Left lung (tissue), 14 donors: ENCODE measurements at places on chromosomes 2 and 18. TPM values are rescaled to one million over a fixed set of nuclear protein-coding genes. Genes with fewer than 3 reads are reported as not detected.

DNA sequence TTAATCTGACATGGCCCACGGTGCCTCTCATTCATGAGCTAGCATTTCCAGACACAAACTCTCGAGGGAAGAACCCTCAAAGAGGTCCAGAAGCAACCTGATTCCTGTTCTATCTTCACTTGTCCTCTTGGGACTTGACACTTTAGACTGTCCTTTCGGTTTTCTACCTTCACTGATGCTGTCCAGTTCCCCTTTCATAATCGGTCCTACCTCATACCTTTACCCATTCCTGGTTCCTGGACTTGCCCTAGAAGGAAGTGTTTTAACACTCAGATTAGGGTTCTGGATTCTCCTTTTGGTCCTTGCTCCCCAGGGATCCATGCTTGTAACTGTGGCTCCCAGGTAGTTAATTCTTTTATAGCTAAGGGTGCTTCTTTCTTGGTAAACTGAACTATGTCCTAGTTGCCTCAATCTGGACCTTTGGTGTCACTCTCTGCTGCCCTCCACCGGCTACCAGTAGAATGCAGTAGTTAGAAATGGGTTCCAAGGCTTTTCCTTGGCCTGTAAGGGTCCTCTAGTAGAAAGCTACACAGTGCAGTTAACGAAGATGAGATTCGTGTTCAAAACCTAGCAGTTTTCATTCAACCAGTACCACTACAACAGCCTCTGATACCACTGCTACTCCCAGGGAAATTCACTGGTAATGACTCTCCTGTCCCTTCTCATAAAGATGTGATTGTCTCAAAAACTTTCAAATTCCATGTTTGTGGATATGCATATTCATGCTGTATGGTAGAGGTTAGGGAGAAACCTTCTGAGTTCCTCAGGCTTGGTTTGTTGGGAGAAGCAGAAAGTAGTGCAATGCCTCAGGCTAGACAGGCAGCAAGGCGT, 178.1 kb upstream of the CYP26B1 start:
- H3K4me1 ChIP-seq: no peaks in the 10 kb centered on the region
- no peaks in the 10 kb centered on the region for H3K27me3 ChIP-seq
- no peak for DNase-seq
- no peak overlapping the region for H3K4me3 ChIP-seq

- H3K4me1 ChIP-seq: no peaks in the 10 kb centered on the region
- no peaks in the 10 kb centered on the region for H3K27me3 ChIP-seq
- H3K36me3 ChIP-seq: no peaks in the 10 kb centered on the region
- no peak overlapping the region for H3K4me3 ChIP-seq
- no peak overlapping the region for H3K27ac ChIP-seq
Measured at GRCh38 chr2:201275069-201275468, 14.7 kb downstream of the CASP8 start.

DNA sequence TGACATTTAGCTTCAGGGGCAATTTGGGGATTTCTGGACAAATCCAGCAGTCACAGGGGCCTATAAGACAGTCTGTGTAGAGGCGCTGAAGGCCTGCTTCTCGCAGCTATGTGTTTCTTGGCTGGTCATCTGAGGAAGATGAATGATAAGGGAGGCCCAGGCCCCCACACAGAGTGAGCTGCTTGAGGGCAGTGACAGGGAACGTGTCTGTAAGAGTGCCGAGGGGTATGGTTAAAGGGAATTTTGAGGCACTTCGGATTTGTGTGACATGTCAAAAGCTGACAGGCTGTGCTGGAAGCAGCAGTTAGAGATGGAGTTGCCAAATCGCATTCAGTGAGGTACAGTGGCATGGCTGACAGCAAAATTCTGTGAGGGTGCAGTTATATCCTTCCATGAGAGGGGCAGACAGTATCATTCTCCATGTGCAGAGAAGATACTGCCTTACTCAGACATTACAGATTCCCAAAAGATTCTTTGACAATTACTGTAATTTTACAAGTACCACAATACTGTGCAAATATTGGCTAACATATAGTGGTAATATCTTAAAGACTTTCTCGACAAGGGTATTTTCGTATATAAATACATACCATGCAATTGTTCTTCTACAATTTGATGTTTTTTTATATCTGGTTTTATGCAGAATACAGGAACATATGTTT, 74.0 kb downstream of the CERS6 start:
- H3K36me3 ChIP-seq: no peaks in the 10 kb centered on the region
- no peak for DNase-seq
- H3K27ac ChIP-seq: no peak overlapping the region
- H3K27me3 ChIP-seq: no peaks in the 10 kb centered on the region
- H3K4me1 ChIP-seq: peaks cover 40% of the 10 kb centered on the region

DNA sequence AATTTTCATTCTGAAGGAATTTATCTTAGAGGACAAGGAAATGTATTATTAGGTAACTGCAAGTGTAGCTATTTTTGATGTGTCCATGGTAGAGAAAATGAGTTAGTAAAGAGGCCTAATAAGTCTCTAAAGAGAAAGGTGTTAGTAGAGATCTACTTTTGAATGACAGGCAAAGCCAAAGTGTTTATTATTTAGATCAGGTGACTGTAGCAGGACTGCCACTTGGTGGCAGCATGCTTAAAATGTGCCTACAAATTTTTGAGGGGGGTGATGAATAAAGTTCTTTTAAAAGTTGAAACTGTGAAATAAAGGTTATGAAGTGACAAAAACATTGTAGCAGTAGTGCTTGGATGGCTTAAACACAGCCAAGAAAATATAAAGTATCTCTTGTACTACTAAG, 421.5 kb upstream of the MEIS1 start:
- H3K4me1 ChIP-seq: no peaks in the 10 kb centered on the region
- no peaks in the 10 kb centered on the region for H3K27me3 ChIP-seq
- no peak overlapping the region for H3K27ac ChIP-seq
- no peaks in the 10 kb centered on the region for H3K36me3 ChIP-seq
- H3K4me3 ChIP-seq: no peak overlapping the region

- H3K36me3 ChIP-seq: no peaks in the 10 kb centered on the region
- no peaks in the 10 kb centered on the region for H3K27me3 ChIP-seq
- DNase-seq: no peak
- H3K4me3 ChIP-seq: no peak overlapping the region
- H3K4me1 ChIP-seq: no peaks in the 10 kb centered on the region
- no peak overlapping the region for H3K27ac ChIP-seq
Measured at GRCh38 chr18:26327062-26327461, 100.8 kb downstream of the TAF4B start.

GRCh38 chr18:5029592-5029991, 167.5 kb downstream of the AKAIN1 start:
- H3K27ac ChIP-seq: no peak overlapping the region
- H3K4me1 ChIP-seq: no peaks in the 10 kb centered on the region
- no peak overlapping the region for H3K4me3 ChIP-seq
- no peaks in the 10 kb centered on the region for H3K27me3 ChIP-seq

DNA sequence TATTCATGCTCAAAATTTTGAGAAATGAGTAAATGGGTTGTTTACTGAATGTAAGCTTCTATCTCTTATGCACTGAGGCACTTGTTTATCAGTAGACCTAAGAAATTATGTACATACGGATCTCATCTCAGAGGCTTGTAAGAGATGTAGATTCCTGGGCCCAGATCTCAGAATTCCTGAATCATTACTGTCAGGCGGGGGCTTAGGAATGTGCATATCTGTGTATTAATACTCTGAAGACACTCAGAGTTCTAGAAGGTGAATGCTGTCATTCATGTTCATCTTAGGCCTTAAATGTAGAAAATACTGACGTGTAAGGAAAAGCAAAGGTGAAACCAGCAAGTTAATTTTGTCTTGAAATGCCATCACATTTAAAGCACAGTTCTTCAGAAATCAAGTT, 169.6 kb downstream of the FMNL2 start:
- H3K27ac ChIP-seq: no peak overlapping the region
- no peak for DNase-seq
- H3K4me1 ChIP-seq: peaks cover 13% of the 10 kb centered on the region
- H3K27me3 ChIP-seq: no peaks in the 10 kb centered on the region
- no peak overlapping the region for H3K4me3 ChIP-seq
- no peaks in the 10 kb centered on the region for H3K36me3 ChIP-seq

GRCh38 chr2:127874378-127875269, 11.1 kb downstream of the AMMECR1L start:
- H3K4me3 ChIP-seq: no peak overlapping the region
- H3K36me3 ChIP-seq: peaks cover 54% of the 10 kb centered on the region
- no peak for DNase-seq
- no peaks in the 10 kb centered on the region for H3K27me3 ChIP-seq

DNA sequence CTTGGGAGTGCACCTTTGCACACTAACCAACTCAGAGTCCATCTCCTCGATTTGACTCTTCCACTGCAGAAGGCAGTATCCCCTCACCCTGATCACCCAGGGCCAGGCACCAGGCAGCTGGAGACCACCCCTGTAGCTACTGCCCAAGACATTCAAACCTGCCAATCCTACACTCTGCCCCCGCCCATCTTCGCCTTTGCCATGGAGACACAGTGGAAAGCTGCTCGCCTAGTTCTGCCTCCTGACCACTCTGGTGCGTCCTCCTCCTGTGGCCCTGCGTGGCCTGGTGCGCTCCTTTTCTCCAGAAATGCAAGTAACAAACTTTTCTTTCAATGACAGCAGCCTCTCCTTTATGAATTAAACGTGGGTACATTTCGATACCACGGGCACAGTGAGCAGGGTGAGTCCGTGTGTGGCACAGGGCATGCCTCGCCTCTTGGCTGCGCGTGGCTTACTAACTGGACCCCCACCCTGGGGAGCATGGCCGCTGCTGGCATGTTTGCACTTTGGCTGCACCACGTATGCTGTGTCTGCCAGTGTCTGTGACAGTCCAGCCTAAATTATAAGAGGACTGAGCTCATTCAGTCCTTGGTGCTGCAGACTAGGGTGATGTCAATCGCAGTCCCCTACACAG, 47.6 kb downstream of the LONRF2 start:
- no peaks in the 10 kb centered on the region for H3K27me3 ChIP-seq
- H3K4me3 ChIP-seq: no peak overlapping the region
- no peak for DNase-seq
- no peak overlapping the region for H3K27ac ChIP-seq

GRCh38 chr2:62222674-62223073, 26.8 kb downstream of the B3GNT2 start:
- no peak overlapping the region for H3K27ac ChIP-seq
- peaks cover 31% of the 10 kb centered on the region for H3K36me3 ChIP-seq
- no peak for DNase-seq
- H3K27me3 ChIP-seq: no peaks in the 10 kb centered on the region
- H3K4me1 ChIP-seq: peaks cover 55% of the 10 kb centered on the region

DNA sequence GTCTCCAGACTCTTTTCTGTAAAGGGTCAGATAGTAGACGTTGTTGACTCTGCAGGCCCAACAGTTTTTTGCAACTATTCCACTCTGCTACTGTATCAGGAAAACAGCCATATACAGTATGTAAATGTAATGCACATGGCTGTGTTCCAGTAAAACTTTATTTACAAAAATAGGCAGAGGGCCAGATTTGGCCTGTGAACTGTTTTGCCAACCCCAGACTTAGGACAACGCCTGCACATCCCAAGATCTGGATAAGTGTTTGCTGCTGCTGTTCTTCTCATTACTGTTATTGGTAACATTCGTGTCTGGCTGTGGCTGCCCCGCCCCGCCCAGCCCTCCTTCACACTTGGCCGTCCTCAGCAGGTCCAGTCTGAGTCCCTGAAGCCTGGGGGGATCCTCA, 94.6 kb upstream of the MCFD2 start:
- H3K4me3 ChIP-seq: no peak overlapping the region
- no peak for DNase-seq
- peaks cover 3% of the 10 kb centered on the region for H3K4me1 ChIP-seq

DNA sequence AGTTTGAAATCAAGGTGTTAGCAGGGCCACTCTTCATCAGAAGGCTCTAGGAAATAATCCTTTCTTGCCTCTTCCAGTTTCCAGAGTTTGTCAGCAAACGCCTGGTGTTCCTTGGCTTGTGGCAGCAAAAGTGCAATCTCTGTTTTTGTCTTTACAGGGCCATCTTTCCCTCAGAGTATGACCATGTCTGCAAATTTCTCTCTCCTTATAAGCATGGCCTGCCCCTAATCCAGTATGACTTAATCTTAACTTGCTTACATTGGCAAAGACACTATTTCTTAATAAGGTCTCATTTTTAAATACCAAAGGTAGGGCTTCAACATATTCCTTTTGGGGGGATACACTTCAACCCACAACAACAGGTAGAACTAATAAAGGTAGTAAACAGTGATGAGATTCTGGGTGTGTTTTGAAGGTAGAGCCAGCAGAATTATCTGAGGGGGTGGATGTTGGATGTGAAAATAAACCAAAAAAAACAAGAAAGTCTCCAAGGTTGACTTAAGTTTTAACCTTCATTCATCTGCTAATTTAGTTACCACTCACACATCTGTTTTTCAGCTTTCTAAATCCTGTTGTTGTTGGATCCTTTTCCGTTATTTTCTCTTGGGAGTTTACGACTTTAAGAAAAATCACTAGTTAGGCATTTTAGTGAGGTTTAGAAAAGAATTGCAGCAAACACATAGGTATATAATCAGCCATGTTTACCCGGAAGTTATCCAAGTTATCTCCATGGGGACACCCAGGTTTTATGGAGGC, 234.4 kb upstream of the FIGN start:
- no peak overlapping the region for H3K4me3 ChIP-seq
- DNase-seq: no peak
- H3K36me3 ChIP-seq: no peaks in the 10 kb centered on the region
- no peaks in the 10 kb centered on the region for H3K27me3 ChIP-seq
- H3K4me1 ChIP-seq: no peaks in the 10 kb centered on the region

DNA sequence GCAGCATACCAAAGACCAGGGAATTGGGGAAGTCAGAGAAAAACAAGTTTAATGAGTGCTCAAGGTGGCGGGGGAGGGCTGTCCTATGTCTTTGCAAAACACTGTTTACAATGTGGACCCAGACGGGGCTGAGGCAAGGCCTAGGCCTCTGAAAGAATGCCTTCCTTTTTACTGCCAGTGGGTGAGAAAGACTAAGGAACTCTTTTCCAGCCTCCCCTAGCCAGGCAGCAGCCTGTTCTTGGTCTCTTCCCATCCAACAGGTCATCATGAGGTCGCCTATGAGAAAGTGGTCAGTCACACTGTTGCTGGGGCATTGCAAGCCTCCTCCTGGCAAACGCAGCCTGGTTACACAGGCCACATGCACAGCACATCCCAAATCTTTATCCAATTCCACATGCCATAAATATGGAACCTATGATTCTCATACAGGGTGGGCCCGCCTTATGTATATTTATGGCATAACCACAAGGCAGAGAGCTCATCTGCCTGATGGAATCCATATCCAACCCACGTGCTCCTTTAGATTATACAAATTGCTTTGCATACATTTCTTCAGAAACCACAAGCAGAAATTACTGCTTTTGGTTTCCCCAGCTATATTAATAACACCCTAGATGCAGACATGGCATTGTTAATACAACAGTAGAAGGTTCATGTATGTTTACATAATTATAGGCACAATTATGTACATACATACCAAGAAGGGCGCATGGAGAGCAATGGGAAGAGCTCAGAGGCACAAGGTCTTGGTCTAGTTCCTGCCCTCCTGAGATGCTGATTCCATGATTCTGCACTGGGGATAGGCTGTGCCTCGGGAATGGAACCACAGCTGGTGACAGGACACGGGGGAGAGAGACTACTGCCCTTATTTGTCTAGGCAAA, 48.6 kb downstream of the NRP2 start:
- H3K36me3 ChIP-seq: no peaks in the 10 kb centered on the region
- H3K4me3 ChIP-seq: no peak overlapping the region
- no peak overlapping the region for H3K27ac ChIP-seq
- H3K27me3 ChIP-seq: no peaks in the 10 kb centered on the region
- no peak for DNase-seq

Gene RIT2
- polyA plus RNA-seq: not detected

Gene TEKT4
- polyA plus RNA-seq: 1.5 TPM

Gene C1QL2
- not detected for polyA plus RNA-seq
